ENCODE measurements at places on chromosomes 16 and 17.
A peak's percentile ranks its signal among the peaks of the same experiment; 100 is the strongest.

- DNase-seq = peak; percentile 13
These were observed 737.5 kb downstream of the WWOX start for GRCh38 chr16:78836802-78837491.

GRCh38 chr16:55505333-55506015, 3.4 kb upstream of the LPCAT2 start:
- DNase-seq = no peak

GRCh38 chr17:61354895-61355874, 44.5 kb upstream of the TBX2 start:
- no peak for DNase-seq

DNA sequence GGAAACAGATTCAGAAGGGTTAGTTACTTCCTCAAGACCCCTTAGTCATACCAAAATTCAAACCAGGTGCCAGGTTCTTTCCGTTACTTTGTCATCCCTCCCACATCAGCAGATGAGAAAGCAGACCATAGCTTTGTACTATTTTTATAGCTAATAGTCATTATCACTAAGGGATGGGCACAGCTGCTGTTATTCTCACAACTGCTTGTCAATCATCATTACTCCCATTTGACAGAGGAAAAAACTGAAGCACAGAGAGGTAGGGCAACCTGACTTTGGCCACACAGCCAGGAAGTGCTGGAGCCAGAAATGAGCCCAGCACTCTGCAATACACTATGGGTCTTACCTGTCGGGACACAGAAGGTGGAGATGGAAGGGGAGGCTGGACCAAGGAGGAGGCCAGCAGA, 30.0 kb downstream of the TEKT5 start:
- DNase-seq = no peak

DNA sequence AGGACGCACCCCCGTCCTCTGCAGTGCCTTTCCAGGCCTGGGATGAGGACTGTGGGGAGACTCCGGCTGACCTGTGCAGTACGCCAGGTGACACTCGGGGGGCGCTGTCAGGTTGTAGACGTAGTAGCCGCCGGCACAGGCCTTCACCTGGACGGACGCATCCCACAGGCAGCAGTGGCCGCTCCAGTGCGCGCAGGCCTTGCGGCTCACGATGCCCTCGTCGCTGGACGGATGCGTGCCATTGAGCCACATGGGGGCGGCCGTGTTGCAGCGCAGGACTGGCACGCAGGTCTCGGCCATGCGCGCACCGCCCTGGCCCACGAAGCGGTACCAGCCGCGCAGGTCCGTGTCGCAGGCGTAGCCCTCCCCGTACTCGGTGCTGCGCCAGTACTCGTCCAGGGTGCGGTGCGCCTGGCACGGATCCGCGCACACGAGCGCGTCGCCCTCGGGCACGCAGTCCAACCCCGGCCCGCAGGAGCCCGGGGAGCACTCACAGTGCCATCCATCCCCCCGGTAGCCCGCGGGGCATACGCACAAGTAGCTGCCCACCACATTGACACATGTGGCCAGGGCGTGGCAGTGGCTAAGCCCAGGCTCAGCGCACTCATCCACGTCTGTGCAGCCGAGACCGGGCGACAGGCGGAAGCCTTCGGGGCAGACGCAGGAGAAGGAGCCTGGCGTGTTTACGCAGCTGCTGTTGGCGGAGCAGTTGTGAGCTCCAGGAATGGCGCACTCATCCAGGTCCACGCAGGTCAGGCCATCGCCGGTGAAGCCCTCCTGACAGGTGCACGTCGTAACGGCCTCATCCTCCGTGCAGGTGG, 3.9 kb downstream of the UMOD start:
- DNase-seq = no peak

- DNase-seq = no peak
These were observed 13.1 kb upstream of the SP2 start for GRCh38 chr17:47882695-47883588.

DNA sequence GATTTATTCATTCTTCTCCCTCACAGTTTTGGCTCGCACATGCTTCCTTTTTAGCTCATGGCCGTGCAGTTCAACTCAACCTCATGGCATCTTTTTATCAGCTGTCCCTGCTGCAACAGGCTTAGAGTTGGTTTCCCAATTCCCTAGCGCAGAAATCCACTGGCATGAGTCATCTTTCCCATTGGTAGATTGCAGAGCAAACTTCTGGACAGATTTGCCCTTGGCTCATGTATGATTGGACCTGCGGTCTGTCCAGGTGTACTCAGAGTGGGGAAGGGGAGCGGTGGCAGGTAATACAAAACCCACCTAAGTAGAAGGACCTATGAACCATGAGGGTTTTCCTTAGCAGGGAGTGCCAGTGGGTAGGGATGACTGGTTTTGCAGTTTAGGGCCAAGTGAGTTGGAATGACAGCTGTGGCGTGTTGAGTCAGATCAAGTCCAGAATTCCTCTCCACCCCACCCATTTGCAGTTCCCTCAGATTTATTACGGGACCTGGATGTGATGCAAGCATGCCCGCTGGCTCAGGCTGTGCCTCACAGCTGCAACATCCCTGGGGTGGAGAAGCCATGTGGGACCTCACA, 584.7 kb downstream of the WWOX start:
- no peak for DNase-seq

GRCh38 chr17:10172241-10172741, 26.1 kb downstream of the GAS7 start:
- peak; percentile 56 for DNase-seq

GRCh38 chr16:79750311-79750710, 149.8 kb upstream of the MAF start:
- DNase-seq = no peak

DNA sequence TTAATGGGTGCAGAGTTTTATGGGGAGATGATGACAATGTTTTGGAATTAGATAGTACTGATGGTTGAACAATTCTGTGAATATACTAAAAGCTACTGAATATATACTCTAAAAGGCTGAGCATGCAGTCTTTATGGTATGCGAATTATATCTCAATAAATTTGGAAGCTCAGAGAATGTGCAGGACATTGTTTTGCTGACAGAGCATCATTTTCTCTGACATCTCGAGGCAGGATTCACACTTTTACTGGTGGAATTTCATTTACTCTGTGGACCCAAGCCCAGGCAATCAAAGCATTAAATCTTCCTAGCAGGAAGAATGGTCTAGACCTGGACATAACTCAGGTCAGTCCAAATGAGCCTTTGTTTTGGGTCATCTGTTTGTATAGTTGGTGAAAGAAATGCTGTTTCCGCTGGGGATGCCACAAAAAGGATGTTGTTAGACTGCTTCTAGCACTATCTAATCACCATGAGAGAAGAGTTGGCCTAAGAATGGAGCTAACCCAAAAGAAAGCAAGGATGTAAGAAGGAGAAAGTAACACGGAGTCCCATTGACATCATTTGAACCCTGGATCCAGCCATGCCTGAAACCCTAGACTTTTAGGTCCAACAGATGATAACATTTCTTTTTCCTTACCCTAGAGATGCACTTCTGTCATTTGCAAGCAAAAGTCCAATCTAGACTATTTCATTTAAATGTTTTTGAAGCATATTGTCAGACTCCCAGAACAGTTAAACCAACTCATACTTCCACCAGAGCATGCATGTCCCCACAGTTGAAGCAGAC, 18.8 kb upstream of the USP10 start:
- DNase-seq = no peak

DNA sequence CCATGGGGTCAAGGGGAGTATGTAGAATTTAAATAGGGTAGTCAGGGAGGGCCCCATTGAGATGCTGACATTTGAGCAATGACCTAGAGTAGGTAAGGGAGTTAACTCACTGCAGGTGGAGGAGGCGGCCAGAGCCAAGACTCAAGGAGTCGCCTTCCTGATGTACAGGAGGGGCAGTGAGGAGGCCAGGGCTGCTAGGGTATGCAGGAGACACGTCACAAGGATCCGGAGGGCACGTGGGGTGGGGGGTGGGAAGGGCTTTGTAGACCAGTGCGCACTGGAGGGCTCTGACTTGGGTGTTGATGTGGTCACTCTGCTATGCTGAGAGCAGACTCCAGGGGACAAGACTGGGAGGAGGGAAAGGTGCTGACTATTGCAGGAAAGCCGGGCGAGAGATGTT, 37.5 kb downstream of the SPECC1 start:
- no peak for DNase-seq

DNA sequence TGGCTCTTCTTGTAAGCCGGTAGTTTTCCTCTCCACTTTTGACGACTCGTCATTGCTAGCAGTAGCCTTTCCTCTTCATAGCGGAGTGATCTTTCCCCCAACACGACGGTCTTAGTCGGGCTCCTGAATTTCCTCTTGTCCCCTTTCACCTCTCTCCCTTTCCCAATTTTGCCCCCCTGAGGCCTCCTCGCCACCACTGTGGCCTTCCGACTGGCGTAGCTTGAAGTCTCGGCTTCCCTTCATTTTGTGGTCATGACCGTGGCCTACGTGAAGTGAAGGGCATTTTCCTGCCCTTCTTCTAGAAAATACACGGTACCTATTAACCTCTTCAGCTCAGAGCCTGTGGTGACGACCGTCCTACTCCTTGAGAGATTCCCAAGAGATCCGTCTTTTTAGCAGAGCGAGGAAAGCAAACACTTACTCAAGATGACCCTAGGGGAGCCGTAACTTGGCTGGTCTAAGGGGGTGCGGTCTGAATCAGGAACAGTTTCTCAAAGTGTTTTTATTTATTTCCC, 787 bp downstream of the PRKAR1A start:
- DNase-seq = no peak

DNA sequence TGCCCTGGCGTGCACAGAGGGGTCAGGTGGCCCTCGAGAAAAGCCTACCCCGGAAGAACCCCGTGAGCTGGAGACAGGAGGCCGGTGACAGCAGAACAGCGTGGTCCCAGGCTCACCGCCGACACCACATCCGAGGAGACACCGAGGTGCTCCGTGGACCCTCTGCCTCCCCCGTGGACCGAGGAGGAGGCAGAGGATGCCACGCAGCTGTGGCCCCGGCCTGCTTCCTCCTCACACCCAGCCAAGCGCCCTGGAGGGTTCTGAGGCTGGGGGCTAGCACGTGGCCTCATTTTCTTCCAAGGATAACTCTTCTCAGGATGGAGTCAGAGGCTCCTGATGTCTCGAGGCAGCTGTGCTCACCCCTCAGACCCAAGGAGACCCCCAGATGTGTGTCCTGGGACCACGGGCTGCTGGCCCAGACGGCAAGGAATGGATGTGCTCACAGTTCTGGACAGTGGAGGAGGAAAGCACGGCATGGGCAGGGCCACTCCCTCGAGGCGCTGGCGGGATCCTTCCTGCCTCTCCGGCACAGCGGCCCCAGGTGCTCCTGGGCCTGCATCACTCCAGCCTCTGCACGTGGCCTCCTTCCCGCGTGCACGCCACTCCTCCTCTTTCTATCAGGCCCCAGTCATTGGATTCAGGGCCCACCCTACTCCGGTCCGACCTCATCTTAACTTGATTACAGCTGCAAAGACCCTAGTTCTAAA, 4.4 kb upstream of the PVALEF start:
- no peak for DNase-seq

GRCh38 chr17:8227238-8227581, 16.8 kb upstream of the AURKB start:
- DNase-seq = no peak

GRCh38 chr17:43791589-43791988, 11.4 kb downstream of the CFAP97D1 start:
- no peak for DNase-seq

GRCh38 chr17:76260220-76260619, 4.9 kb upstream of the UBALD2 start:
- no peak for DNase-seq

- no peak for DNase-seq
These were observed 111.5 kb upstream of the TOB1 start for GRCh38 chr17:50977487-50978159.

DNA sequence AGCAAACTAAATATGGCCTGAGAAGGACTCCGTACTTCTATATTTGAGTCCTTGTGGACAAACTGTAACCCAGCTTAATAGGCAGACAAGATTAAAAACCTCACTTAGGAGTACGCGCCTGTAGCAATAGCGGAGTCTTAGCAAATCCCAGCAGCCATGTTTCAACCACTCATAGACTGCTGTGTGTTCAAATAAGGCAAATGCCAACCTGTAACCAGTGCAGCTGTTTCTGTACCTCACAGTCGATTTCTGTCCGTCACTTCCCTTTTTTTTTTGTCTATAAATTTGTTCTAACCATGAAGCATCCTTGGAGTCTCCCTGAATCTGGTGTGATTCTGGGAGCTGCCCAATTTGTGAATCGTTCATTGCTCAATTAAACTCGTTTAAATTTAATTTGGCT, 30.2 kb downstream of the TANC2 start:
- DNase-seq = no peak

- DNase-seq = no peak
These were observed 94.7 kb downstream of the ZNF778 start for GRCh38 chr16:89312194-89312593.

- DNase-seq = no peak
These were observed 108.2 kb downstream of the N4BP1 start for GRCh38 chr16:48501516-48502377.

GRCh38 chr16:30896261-30896888, at the start of gene CTF1:
CTF1 (plus strand) TSS chr16:30896614; CDS start chr16:30896644, 30 bp downstream.
- DNase-seq = no peak

DNA sequence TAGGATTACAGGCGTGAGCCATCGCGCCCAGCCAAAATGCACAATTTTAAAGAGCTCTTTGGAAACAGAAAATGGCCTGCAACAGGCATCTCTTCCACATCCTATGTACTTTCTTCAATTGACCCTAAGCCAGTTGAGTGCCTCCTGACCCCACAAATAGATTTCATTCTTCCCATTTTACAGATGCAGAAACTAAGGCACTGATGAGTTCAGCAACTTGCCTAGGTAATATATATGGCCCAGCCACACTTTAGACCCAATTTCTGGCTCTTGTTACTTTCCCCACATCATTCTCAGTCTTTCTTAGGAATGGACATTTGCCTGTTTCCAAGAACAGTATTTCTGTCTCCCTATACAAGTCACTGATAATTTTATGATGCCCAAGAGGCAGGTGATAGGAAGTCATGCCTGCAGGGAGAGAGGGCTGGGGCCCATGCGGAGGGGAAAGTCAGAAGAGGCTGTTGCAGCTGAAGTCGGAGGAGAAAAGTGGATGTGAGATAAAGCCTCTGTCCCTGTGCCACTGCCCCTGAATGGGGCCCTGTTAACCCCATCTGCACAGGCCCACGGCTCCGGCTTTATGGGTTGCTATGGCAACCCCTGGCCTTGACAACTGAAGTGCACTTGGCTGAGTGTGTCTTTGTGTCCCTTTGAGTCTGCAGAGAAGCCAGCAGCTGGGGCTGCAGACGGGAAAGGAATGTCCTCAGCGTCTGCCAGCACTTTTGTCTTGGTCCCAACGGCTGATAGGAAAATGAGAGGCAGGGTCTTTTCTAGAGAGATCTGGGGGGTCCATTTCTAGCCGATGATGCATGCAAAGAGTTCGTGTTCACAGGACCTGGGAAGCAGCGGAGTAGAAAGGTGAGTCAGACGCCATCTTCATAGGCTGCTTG, 45.9 kb downstream of the ABAT start:
- no peak for DNase-seq

- DNase-seq = no peak
These were observed 13.4 kb downstream of the TBX2 start for GRCh38 chr17:61412860-61413660.

DNA sequence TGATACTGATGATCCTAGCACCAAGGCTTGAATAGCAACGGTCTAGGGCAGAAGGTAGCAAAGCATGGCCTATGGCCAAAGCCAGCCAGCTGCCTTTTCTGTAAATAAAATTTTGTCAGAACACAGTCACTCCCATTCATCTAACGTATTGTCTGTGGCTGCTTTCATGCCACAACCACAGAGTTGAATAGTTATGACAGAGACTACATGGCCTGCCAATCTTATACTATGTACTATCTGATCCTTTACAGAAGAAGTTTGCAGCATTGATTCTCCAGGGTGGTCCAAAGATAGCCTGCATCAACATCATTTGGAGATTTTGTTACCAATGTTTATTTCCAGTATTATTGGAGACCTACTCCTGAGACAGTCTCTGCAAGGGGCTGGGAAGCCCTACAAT, 19.9 kb upstream of the MMD start:
- no peak for DNase-seq
